ENCODE measurements at places on chromosomes 7 and 10.

- DNase-seq = no peak
Measured at GRCh38 chr10:122639801-122640200, 59.8 kb downstream of the C10orf120 start.

DNA sequence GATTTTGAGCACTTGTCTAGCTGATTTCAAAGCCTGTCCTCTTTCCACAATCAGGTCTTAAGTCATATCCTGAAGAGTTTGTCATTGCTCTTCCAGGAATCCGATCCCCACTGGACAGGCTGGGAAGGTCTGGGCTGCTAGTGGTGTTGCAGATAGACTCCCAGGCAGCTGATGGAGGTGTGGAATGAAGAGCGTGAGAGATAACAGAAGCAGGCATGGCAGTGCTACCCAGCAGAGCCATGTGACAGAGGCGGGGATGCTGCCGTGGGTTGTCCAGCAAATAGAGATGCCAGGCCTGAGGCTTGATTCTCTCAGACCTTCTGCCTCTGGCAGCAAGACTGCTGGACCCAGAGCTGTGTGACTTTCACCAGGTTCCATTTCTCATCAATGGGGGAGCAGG, 116.5 kb upstream of the EEPD1 start:
- no peak for DNase-seq

DNA sequence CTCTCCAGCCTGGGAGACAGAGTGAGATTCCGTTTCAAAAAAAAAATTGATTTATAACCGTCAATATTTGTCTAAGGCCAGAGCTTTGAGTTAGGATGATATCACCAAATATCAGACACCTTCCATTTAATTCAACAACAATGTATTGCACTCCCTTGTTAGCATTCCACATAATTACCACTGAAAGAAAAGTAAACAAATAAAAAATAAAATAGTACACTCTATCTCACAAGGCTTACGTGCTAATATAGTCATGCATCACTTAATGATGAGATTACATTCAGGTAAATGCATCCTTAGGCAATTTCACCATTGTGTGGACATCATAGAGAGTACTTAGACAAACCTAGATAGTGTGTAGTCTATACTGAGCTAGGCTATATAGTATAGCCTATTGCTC, 127.6 kb upstream of the RHOBTB1 start:
- DNase-seq = no peak

DNA sequence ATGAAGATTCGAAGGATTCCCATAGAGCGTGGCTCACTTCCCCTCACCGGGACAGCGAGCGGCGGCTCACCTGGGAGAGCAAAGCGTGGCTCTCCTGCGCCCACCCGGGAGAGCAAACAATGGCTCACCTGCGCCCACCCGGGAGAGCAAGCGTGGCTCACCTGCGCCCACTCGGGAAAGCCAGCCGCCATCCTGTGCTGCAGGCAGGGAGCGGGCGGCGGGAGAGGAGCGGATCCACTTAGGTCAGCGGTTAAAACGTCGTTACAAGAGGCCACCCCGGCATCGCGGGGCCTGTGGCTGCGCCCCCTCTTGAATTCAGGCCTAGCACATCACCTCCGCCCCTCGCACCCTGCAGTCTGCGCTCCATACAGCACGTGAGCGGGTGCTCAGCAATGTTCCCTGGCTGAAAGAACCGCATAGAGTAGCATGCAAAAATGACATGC, 461 bp upstream of the FIGNL1 start:
- no peak for DNase-seq

- no peak for DNase-seq
Measured at GRCh38 chr7:35353481-35353880, 99.6 kb upstream of the TBX20 start.

- DNase-seq = no peak
Measured at GRCh38 chr10:123571978-123572377, 94.2 kb upstream of the GPR26 start.

GRCh38 chr7:55121249-55121648, 102.4 kb downstream of the EGFR start:
- DNase-seq = no peak

DNA sequence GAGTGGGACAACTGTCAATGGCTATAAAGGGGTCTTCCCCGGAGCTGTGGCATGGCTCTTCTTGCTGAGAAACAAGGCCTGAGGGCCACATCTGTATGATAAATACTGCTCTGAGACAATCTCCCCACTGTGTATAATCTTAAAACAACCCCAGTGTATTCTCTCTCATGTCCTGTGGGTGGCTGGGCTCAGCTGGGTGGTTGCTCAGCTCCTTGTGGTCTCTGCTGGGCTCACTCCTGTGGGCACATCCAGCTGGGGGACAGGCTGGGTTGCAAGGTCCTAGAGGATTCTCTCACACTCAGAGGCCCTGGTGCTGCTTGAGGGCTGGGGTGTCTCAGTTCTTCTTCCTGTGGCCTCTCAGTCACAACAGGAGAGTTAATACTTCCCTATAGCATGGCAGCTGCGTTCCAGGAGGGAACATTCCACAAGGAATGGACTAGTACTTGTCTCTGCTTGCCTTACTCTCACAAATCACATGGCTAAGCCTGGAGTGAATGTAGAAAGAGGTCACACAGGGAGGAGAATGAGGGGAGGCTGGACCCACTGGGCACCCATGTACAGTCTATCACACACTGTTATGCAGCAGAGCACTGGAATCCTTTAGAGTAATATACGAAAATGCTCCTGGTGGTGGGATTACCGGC, 4.5 kb upstream of the EEPD1 start:
- DNase-seq = peak; percentile 85

DNA sequence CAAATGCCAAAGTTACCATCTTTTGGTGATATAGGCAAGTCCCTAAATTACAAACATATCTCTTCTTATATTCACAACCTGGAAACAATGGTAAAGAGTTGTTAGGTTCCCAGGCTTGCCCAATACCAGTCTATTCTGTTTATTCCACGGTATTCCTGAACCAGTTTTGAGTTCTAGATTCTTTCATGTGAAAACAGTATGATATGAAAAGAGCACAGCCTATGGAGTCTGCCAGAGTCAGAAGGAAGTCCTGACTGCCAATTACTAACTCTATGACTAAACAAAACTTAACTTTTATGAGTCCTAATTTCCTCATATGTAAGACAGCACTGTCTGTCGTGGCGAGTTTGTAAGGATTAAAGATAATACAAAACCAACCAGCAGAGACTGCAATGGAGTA, 5.6 kb downstream of the ABI1 start:
- peak; percentile 54 for DNase-seq

DNA sequence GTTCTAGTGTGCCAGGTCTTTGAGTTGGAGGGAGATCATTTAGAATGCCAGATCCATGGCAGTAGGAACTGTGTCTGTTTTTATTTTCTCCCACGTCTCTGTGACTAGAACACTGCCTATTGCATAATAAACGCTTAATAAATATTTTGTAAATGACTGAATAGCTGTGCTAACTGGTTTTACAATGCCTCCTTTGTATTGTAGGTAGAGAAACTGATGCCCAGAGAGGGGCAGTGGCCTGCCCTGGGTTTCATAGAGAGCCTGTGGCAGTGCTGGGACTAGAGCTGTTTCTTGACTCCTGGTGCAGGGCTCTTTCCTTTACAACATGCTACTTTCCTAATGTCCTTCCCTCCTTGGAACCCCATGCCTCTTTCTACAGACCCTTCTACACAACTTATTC, 2.5 kb downstream of the TAS2R5 start:
- no peak for DNase-seq

DNA sequence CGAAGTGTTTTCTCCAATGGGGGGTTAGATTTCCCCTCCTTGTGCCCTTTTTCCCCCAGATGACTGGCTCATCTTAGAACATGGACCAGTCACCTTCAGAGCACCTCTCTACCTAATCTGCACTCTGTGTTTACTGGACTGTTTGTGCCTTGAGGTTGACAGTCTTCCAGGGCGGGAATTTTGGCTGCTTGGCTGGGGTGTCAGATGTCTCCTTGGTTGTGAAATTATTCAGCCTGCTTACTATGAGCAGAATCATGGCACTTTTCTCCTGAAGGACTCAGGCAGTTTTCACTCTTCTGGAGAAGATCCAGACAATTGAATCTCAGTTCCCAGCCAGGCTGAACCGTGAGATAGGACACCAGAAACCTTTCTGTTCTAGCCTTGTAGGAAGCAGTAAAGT, 60.3 kb upstream of the NFKB2 start:
- no peak for DNase-seq

DNA sequence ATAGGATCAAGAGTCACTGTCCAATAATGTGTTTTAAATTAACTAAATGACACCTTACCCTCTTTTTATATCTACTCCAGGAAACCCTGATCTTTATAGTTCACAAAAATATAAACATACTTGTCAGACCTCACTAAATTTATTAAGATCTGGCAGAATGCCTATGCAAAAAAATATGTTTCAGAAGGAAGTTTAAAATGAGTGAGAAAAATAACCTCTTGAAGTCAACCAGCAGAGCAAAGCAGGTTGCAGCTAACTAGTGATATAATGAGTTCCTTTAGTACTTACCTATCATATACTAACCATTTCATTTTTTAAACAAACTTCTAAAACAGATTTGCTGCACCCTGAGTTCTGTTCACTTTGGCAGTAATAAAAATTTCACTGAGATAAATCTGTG, 14.0 kb upstream of the HGF start:
- DNase-seq = no peak

DNA sequence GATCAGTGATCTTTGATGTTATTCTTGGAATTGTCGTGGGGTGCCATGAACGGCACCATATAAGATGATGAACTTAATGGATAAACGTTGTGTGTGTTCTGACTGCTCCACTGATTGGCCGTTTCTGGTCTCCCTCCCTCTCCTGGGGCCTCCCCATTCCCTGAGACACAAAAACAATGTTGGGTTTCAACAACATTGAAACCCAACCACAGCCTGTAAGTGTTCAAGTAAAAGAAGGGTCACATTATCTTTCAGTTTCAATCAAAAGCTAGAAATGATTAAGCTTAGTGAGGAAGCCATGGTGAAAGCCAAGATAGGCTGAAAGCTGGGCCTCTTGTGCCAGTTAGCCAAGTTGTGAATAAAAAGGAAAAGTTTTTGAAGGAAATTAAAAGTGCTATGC, 19.5 kb downstream of the EN2 start:
- no peak for DNase-seq

- DNase-seq = no peak
Measured at GRCh38 chr7:93574646-93575554, at the start of gene CALCR. Gene CALCR (minus strand): TSS chr7:93574724. CDS start chr7:93486981, 87,743 bp downstream.

- no peak for DNase-seq
Measured at GRCh38 chr10:73979141-73979808, 18.6 kb upstream of the VCL start.

- no peak for DNase-seq
Measured at GRCh38 chr10:97876402-97876801, 26.8 kb downstream of the GOLGA7B start.

DNA sequence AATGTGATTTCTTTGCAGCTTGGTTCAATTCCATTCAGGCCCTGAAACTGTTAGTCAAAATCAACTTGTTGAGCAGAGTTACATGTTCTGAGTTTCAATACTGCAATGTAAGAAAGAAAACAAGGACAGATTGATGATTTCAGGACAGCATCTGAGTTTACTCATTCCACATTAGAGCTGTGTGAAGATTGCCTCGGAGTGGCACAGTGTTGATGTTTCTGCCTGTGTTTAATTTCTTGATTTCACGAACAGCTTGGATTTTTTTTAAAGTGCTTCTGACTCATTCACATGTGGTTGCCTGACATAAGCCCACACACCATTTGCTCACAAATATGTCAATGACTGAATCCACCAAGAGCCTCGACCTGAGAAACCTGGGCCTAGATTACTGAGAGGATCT, 101.2 kb upstream of the PARD3 start:
- DNase-seq = peak; percentile 11

GRCh38 chr7:29471444-29472138, 92.0 kb upstream of the PRR15 start:
- no peak for DNase-seq

DNA sequence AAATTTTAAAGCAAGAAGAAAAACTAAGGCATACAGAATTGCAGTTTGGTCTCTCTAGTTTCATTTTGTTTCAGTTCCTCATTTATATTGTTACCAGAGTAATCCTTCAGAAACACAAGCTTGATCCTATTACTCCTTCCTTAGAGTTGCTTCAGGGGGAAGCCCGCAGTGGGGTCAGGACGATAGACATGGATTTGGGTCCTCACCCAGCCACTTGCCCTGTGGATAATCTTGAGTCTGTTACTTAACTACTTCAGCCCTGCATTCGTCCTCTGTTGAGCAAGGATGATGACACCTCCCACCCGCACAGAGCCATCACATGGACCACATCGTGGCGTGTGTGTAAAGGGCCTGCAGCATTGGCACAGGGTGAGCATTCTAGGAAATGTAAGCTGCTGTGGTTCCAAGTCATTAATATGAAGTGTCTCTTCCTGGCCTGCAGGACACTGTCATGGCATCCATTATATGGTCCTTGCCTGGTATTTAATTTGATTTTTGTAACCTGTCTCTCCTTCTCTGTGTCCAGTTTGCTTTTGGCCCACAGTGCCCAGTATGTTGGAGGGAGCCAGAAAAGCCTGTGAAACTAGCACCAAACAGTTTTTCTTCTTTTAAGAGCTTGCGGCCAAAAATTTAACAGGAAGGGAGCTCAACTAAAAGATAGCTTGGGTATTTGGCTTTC, 111.2 kb downstream of the EEPD1 start:
- peak; percentile 99 for DNase-seq

- peak; percentile 32 for DNase-seq
Measured at GRCh38 chr10:29723726-29724125, 89.0 kb upstream of the SVIL start.

- DNase-seq = peak; percentile 48
Measured at GRCh38 chr10:96252730-96253129, 18.6 kb downstream of the BLNK start.

DNA sequence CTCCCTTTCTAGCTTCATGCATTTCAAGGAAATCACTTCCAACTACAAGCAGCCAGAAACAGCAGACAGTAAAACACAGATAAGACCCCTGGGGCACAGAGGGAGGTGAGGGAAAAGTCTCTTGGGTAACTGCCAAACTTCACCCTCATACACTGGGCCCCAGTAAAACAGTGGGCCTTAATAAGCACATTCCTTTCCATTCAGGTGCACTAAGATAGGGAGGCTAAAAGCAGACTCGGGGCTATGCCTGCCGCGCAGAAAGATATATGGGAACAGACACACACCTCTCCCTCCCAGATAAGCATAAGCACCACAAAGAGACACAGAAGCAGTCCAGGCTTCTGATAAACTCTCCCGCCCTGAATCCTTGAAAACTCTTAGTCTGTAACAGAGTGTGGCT, 117.0 kb downstream of the TYW1B start:
- no peak for DNase-seq

GRCh38 chr10:46001187-46001756, 29.0 kb downstream of the TIMM23 start:
- no peak for DNase-seq

GRCh38 chr7:136514776-136515175, 353.7 kb upstream of the CHRM2 start:
- DNase-seq = no peak

- no peak for DNase-seq
Measured at GRCh38 chr7:84924353-84924752, 262.5 kb downstream of the SEMA3D start.

Data from MV-4-11 (cell line).